ENCODE measurements at places on chromosomes 2 and 18. TPM values are rescaled to one million over a fixed set of nuclear protein-coding genes. Genes with fewer than 3 reads are reported as not detected.

The MEP1B gene
- not detected for total RNA-seq

The EMILIN1 gene
- 242 TPM for total RNA-seq

The COL3A1 gene
- 8,532 TPM for total RNA-seq

The CHPF gene
- total RNA-seq = 527 TPM

The GCG gene
- not detected for total RNA-seq

The EFEMP1 gene
- total RNA-seq = 2,350 TPM

The RPIA gene
- total RNA-seq = 2.9 TPM

The CHCHD5 gene
- total RNA-seq = 33.1 TPM

The IL1R2 gene
- total RNA-seq = 3.9 TPM

The DLX1 gene
- not detected for total RNA-seq

The IL1RN gene
- not detected for total RNA-seq

The TRPM8 gene
- not detected for total RNA-seq

The G6PC2 gene
- not detected for total RNA-seq

The SLC66A2 gene
- 29.4 TPM for total RNA-seq

The CNGA3 gene
- not detected for total RNA-seq

The CTDP1 gene
- total RNA-seq = 14.9 TPM

The GNLY gene
- not detected for total RNA-seq

The CROCC2 gene
- total RNA-seq = not detected

The PLEKHH2 gene
- 3.8 TPM for total RNA-seq

The WBP1 gene
- total RNA-seq = 54.5 TPM

The CCDC85A gene
- 0.43 TPM for total RNA-seq

The CAPN14 gene
- not detected for total RNA-seq

The ACP1 gene
- total RNA-seq = 82.5 TPM

The IL36A gene
- not detected for total RNA-seq

The PAIP2B gene
- 1.9 TPM for total RNA-seq

The CPLX4 gene
- total RNA-seq = not detected

The STARD6 gene
- total RNA-seq = not detected

The CFAP65 gene
- total RNA-seq = not detected

The INPP5D gene
- total RNA-seq = 0.17 TPM

The IL1RL1 gene
- 11.6 TPM for total RNA-seq

The ASAP2 gene
- 20.3 TPM for total RNA-seq

The ALPI gene
- total RNA-seq = not detected

The DYNAP gene
- total RNA-seq = not detected

The ACTG2 gene
- total RNA-seq = 5.0 TPM

The SNED1 gene
- total RNA-seq = 27.7 TPM

The KIDINS220 gene
- total RNA-seq = 29.7 TPM

The CXCR1 gene
- total RNA-seq = not detected

The ZSCAN30 gene
- 12.6 TPM for total RNA-seq

The CHRNG gene
- not detected for total RNA-seq

The ZNF514 gene
- total RNA-seq = 6.8 TPM

The KIAA2012 gene
- total RNA-seq = not detected

The NFU1 gene
- 38.1 TPM for total RNA-seq

The MOGAT1 gene
- total RNA-seq = not detected

The TMEM214 gene
- 36.8 TPM for total RNA-seq

The RIT2 gene
- total RNA-seq = not detected

The KIAA1328 gene
- total RNA-seq = 5.7 TPM

The LYPD6B gene
- total RNA-seq = 0.47 TPM

The FTCDNL1 gene
- 3.2 TPM for total RNA-seq

The TEKT4 gene
- not detected for total RNA-seq

The MATN3 gene
- 2.9 TPM for total RNA-seq

The AQP12A gene
- not detected for total RNA-seq

The GALNT13 gene
- total RNA-seq = 0.09 TPM

The PSMA8 gene
- total RNA-seq = not detected

The SKA1 gene
- total RNA-seq = 1.9 TPM

All from pericardium fibroblast (primary cell).